ENCODE measurements at places on chromosomes 1 and 21.
A peak's percentile ranks its signal among the peaks of the same experiment; 100 is the strongest.

GRCh38 chr21:42799948-42800347, 79.4 kb downstream of the WDR4 start:
- DNase-seq, result peak; percentile 44

- DNase-seq, result no peak
These were observed 157.9 kb upstream of the NRIP1 start for GRCh38 chr21:15222707-15223106.

GRCh38 chr1:213738658-213739057, 249.1 kb upstream of the PROX1 start:
- DNase-seq, result no peak

- no peak for DNase-seq
These were observed 40.6 kb downstream of the ST6GALNAC3 start for GRCh38 chr1:76115171-76115570.

- DNase-seq, result no peak
These were observed 849.8 kb downstream of the USP25 start for GRCh38 chr21:16579538-16579937.

- DNase-seq, result no peak
These were observed 32.9 kb downstream of the JAK1 start for GRCh38 chr1:64933296-64934070.

DNA sequence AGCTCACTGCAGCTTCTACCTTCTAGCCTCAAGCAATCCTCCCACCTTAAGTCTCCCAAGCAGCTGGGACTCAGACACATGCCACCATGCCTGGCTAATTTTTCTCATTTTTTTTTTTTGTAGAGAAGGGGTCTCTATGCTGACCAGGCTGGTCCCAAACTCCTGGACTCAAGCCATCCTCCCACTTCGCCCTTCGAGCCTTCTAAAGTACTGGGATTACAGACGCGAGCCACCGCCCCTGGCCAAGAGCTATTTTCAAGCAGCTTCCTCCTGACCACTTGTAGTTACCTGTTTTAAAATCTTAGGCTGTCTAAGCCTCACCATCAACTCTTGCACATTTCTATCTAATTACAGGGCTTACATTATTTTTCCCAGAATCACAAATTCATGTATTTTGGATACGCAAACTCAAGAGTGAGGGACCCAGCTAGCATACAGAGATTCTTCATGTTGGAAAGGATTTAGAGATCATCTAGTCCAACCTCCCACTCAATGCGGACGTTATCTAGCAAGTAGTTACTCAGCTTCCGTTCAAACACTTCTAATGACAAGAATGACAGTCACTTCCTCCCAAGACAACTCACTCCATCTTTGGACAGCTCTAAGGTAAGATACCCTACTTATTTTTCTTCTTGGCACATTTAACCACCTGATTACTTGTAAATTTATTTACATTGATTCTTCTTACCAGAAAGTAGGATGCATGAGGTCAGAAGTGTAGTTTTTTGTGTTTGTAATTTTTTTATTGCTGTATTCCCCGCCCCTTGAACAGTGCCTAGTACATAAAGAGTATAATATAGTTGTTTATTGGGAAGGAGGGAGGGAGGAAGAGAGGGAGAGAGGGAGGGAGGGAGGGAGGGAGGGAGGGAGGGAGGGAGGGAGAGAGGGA, 65.4 kb downstream of the LUZP1 start:
- DNase-seq, result no peak

- DNase-seq, result no peak
These were observed 14.7 kb downstream of the CRP start for GRCh38 chr1:159699653-159700052.

DNA sequence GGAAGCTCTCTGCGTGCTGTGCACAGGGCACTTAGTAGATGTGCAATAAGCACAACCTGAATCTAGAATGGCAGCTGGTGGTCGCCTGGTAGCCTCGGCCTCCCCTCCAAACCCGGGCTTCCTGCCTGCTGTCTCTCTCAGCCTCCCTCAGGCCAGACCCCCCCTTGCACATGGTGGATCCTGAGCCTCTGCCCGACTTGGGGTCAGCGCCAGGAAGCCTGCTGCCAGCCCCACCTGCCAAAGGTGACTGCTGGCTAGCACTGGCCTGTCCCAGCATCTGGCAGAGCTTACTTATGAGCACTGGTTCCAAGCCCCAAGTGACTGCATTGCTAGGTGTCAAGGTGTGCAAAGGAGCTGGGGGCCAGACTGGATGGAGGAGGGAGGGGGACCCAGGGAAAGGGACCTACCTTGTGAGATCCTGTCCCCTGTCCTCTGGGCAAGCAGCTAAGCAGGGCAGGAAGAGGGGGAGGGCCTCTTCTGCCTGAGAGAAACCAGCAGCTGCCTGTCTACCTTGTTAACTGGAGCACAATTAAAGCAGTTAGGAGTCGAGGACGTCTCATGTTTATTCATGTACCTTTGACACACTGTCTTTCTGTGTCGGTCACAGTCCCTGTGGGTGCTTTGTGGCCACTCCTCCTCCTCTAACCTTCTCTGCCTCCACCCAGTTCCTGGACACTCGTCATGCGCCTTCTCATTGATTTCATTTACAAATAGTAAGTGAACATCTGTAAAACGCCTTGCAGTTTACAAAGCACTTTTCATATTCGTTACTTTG, 100.9 kb downstream of the DDX20 start:
- DNase-seq, result no peak

DNA sequence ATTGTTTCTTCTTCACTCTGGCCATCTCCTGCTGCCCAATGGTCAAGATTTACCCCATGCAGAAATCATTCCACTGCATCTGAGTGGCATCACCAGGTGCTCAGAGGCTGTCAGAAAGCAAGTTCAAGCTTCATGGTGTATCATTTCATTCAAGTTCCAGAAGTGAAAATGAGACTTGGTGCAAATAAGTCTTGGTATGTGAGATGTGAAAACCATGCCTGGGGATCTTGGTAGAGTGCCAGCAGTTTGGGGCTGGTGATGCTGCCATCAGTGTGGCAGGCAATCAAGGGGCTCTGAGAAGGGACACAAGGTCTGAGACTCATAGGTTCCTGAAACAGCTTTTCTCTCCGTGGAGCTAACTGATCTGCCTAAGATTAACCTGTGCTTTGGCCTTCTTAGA, 52.0 kb downstream of the CD2 start:
- no peak for DNase-seq

- DNase-seq, result no peak
These were observed 4.0 kb downstream of the WDR26 start for GRCh38 chr1:224430511-224431113.

DNA sequence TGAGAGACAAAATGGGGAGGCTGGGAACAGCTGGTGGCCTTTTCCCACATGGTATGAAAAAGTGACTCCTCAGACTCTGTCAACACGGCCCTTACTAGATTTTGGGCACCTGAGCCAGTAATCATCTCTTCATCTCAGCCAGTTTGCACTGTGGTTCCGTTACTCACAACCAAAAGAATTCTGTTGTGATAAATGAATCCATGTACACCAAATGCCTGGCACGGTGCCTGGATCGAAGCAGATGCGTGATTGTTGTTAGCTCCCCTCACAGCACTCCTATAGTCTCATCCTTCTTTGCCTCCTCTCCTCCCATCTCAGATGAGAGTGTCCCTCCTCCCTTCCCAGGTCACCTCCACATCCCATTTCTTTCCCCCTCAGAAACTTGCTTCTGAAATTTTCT, 57.9 kb upstream of the GJB5 start:
- no peak for DNase-seq

DNA sequence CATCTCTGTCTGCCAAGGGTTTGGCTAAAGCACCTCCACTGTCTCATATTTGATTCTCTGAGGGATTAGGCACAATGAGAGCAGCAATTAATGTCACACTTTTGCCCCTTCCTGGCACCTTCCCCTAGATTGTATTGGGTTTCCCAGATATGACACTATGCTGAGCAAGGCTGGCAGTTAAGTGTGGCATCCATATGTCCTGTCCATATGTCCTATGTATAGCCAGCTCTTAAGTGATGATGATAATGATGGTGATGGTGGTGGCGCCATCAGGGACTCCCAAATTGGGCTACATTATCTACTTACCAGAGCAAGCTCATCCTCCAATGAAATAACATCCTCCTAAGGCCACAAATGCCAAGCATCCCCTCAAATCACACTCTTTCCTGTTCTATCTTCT, 13.5 kb upstream of the LORICRIN start:
- no peak for DNase-seq

DNA sequence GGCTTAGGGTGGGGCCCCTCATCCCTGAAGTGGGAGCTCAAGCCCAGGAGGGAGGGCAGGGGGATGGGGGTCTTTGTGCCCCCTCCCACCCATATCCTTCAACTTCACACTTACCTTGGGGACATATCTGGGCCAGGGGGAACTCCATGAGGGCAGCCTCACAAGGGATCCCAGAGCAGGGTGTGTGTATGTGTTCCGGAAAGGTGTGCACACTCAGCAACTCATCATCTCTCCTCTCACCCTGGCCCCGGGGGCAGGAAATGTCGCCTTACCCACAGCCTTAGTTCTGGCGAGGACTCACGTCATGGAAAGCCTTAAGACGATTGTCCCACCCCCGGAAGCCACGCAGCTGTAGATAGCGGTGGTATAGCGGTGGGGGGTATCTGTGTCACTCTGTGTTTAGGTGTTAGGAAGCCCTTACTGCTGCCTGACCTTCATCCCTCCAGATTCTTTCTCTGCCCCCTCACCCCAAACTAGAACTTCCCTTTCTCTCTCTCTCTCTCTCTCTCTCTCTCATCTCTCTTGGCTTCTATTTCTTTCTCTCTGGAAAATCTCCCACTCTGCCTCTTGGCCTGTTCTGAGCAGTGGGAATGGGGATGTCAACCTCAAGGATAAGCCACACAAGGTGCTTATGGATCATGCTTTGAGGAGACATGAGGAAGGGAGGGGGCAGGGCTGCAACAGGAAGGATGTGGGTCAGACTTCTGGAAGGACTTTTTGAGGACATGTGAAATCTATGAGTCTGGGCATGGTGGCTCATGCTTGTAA, at the start of gene SH2D2A:
Gene SH2D2A, minus strand, starts transcription at position 288 of the 768 bp plus-strand sequence. Its CDS starts 140 bp downstream, at position 148.
- DNase-seq, result peak; percentile 48

DNA sequence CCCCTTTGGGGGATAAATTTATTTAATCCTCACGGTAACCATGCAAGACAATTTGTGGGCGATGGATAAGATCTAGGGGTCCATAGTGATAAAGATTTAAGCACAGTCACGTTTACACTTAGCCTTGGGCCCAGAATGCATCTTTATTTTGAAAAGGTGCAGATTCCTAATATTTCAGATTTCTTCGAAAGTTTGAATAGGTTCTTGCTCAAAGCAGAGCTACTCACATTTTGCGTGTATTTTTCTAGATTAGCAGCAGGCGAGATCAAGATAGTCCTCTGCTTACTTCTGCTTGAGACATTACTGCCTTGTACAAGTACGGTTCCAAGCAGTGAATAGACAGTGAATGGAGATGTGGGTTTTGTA, 647 bp downstream of the TSEN15 start:
- no peak for DNase-seq

DNA sequence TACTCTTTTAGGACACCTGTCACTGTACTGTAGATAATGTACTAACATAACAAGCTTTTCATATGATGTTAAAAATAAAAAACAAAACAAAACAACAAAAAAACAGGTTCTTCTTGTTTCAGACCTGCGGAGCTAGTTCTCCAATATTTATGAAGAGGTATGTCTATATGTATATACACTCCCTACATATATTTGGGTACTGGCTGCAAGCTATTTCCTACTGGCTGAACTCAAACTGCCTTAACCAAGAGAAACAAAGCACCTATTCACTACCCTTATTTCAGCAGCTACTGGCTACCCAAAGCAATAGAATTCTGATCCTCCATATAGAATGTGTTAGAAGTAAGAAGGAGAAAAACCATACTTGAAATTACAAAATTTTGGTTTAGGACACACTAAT, 73.5 kb downstream of the ABL2 start:
- DNase-seq, result no peak

- no peak for DNase-seq
These were observed 387.2 kb upstream of the DUSP10 start for GRCh38 chr1:222129041-222129440.

- no peak for DNase-seq
These were observed 8.6 kb downstream of the CLDN14 start for GRCh38 chr21:36471254-36471723.

GRCh38 chr1:182617734-182618351, 13.7 kb upstream of the RGS16 start:
- no peak for DNase-seq

DNA sequence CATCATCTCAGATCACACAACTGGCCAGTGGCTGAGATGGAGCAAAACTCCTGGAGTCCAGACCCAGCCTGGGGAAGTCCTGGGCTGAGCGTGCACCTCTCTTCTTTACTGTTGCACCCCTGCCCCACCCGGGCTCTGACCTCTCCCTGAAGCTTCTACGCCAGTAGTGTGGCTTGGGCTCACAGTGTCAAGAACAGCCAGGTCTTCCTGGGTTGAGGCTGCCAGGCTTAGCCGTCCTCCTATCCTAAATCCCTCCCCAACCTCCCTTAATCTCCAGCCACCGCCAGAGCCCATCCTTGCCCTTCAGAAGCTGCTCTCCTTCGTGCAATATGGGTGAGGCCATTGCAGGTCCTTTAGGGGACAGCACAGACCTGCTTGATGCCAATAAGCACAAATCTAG, 399.2 kb upstream of the VAMP3 start:
- DNase-seq, result no peak

GRCh38 chr1:205310976-205311704, 10.4 kb downstream of the NUAK2 start:
- DNase-seq, result no peak

DNA sequence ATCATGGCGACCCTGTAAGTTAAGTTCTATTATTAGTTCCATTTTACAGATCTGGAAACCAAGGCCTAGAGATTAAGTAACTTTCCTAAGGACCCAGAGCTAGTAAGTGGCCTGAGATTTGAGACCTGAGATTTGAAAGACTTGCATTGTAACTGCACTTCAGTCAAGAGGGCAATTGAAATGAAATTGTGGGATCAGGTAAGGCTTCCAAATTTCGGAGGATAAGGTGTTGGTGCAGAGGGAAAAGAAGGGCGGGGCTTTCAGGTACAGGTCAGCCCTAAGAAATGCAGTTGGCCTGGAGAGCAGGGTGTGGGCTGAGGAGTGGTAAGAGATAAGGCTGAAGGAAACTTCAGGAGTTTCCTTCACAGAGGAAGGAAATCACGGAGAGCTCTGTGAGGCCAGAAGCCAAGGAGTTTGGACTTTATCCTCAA, 51.1 kb downstream of the SLC16A1 start:
- no peak for DNase-seq

- DNase-seq, result no peak
These were observed 89.0 kb upstream of the MACF1 start for GRCh38 chr1:39115271-39116110.
